ENCODE measurements at places on chromosomes 7 and 10.

DNA sequence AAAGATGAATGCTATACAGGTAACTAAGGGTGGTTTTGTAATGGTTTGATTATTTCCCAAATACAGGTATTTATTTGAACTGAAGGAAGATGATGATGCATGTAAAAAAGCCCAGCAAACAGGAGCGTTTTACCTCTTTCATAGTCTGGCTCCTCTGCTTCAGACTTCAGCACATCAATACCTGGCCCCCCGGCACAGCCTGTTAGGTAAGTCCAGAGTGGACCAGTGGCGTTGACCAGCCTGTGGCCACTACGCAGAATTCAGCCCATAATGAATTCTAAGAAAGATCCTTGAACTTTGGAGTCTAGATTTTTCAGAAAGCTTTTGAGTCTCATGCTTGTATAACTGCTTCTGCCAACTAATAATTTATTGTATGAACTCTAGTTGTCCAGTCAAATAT, 9.7 kb downstream of the NUDT13 start:
- no peak for DNase-seq

DNA sequence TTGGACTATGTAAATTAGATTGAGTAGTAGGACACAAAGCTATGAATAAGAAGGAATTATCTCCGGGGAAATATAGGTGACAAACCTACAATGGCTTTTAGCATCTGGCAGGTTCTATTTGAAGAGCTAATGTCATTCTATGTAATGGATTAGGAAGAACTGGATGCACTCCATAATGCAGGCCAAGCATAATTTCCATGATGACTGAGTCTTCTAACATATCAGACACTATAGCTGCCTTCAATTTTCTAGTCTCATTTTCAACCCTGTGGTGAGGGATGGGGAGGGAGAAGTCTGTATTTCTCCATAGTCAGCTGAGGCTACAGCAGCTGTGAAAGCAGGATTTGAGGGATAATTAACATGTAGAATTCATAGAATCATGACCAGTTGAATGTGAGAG, 390.4 kb upstream of the LRRTM3 start:
- DNase-seq, result no peak

DNA sequence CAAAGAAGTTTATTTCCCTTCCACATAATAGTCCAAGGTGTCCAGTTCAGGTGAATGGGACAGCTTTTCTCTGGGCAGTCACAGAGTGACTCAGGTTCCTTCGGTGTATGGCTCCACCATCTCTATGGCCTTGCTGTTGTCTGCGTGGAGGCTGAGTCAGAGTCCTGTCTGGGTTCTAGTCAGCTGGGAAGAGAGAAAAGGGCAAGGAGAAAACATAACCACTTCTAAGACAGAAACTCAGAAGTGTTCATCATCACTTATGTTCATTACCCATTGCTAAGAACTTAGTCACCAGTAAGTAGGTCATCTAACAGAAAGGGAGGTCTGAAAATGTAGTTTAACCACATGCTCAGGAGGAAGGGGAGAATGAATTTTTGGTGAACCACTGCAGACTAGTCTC, 32.4 kb upstream of the CCDC7 start:
- no peak for DNase-seq

GRCh38 chr10:66622050-66622449, 303.8 kb upstream of the LRRTM3 start:
- no peak for DNase-seq

DNA sequence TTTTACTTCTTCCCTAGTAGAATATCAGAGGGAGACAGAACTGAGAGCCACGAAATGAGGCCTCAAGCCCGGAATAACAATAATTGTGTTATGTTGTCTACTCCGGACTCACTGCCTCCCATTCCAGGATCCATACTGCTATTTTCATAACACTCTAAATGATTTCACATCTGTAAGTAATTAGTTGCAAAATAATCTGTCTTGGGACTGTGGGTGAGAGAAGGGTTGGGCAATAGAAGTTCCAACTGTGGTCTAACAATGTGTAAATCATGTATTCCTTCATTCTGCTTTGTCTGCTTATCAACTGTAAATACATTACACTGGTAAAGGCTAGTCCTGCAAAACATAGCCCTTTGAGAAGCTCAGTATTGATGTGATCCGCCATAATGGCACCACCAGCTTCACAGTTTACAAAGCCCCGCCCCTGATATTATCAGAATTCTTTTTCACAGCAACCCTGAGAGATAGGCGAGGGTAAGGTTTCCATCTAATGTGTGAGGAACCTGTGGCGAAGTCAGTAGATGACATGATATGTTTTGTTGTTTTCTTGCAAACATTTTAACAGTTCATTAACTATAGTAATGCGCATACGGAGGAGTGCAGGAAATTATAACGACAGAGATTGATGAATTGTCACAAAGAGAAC, 265.7 kb upstream of the BMPER start:
- DNase-seq, result no peak

GRCh38 chr10:105611244-105611798, 970.2 kb downstream of the SORCS3 start:
- DNase-seq, result no peak

DNA sequence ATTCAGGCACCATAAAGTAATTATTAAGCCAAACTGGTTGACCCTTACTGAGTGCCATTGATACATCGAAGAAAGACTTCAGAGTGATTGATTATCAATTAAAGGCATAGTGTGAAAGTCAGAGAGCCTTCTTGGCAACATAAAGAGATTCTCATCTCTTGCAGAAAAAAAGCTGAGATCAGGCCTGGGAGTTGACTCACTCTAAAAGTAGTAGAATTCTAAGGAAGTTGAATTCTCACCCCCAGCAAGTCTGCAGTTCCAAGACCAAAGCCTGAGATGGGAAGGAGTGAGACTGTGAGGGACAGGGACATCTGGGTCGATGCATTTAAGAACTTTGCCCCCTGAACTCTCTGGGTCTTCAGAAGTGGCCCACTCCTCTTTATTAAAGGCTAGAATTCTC, 21.6 kb upstream of the ERCC6 start:
- DNase-seq, result no peak

GRCh38 chr7:76282344-76283253, 19.9 kb upstream of the HSPB1 start:
- no peak for DNase-seq

GRCh38 chr10:121599947-121600346, 1.7 kb upstream of the FGFR2 start:
- DNase-seq, result no peak

GRCh38 chr10:124266468-124267230, 152.1 kb downstream of the OAT start:
- DNase-seq, result no peak

DNA sequence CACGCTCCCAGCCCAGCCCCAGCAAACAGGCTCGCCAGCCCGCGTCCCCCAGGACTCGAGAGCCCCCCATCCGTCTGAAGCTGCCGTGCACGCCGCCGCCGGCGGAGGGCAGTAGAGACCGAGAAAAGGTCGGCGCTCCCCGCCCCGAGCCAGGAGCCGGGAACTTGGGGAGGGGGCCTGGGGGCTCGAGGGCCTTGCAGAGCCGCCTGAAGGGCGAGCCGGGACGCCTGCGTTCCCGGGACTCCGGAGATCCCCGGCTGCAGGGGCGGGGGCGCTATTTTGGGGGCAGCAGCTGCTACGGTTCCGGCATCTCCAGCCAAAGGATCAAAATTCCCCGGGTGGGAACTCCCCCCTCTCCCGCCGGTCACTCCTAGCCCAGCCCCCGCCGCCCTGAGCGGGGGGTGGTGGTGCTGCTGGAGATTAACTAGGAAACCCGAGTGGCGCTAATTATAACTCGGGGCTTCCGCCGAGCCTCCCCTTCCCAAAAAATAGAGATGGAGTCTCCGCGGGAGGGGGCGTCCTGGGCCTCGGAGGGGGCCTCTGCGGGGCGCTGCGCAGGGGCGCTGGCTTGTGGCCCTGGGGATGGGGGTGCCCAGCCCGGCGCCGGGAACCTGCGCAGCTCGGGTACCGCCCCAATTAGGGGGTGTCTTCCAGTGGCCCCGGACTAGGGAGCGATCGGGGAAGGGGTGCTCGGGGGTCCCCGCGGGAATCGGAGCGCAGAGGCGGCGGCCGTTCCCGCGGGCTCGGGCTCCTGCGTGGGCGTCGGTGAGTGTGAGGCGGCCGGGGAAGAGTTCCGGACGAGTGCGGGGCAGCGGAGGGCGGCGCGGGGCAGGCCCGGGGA, 608 bp downstream of the ACHE start:
- peak; percentile 15 for DNase-seq

- peak; percentile 63 for DNase-seq
Observed at GRCh38 chr10:59991661-59992060, 85.3 kb upstream of the CCDC6 start.

DNA sequence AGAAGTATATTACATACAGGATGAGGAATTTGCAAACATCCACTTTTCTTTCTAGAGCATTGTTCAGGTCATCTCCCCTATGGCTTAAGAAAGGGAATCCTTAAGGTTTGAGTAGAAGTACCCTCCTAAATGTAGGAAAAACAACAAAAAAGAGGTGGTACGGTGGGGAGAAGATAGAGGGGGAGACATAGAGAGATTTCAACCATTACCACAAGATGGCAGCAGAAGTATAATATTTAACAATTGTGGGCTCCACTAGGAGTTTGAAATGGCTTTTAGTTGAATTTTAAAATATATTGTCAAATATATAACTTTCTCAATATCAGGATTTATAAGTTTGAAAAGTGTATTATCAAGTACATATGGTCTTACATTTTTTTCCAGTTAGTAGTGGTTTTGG, 72.7 kb upstream of the PRKG1 start:
- DNase-seq, result no peak

DNA sequence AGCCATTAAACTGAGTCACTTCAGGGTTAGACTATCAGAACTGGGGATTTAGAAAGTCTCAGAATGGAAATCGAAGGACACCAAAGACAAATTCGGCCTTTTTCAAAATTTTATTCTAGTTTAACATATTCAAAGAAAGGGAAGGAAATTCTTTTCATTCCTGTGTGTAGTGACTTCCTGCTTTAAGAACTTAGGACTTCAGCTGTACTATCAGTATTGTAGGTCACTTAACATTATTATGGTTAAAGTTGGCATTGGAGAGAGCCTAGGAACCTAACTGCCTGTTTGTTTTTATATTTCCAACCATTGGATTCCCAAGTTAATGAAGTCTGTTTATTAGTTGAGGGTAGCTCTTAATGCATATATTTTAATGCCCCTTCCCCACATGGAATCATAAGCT, 63.7 kb downstream of the PTEN start:
- no peak for DNase-seq

GRCh38 chr7:75617634-75618234, 121.0 kb downstream of the HIP1 start:
- no peak for DNase-seq

GRCh38 chr10:62817766-62818425, 1.7 kb upstream of the EGR2 start:
- DNase-seq, result peak; percentile 41

- peak; percentile 98 for DNase-seq
Observed at GRCh38 chr7:25854608-25855497, 297.1 kb upstream of the NFE2L3 start.

DNA sequence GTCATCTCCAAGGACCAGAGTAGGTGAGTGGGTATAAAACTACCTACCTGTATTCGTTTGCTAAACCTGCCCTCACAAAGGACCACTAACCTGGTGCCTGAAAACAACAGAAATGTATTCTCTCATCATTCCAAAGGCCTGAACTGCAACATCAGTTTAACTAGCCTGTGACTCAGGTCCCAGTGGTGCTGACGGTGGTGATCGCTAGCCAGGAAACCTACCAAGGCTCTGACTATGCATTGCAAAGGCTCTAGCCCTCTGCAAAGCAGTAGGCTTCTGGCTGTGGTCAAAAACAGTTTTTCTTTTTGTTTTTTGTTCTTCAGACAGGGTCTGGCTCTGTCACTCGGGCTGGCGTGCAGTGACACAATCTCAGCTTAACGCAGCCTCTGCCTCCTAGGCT, 107.5 kb downstream of the NPTX2 start:
- no peak for DNase-seq

DNA sequence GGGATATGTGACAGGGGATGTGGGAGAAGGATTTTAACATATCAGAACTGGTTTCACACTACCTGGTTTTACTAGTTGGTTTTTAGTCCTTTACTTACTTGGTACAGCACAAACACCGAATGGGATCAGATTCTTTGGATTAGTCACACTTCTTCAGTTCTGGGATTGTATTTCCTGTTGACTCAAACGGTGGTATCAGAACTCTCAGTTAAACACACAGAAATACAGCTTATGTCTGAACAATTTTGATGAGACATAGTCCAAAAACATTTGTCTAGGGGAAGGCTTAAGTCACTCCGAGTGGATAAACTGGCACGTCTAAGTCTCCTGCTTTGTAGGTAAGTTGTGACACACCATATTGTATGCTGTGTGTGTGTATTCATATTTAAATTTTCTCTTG, 480.5 kb downstream of the PHTF2 start:
- no peak for DNase-seq

DNA sequence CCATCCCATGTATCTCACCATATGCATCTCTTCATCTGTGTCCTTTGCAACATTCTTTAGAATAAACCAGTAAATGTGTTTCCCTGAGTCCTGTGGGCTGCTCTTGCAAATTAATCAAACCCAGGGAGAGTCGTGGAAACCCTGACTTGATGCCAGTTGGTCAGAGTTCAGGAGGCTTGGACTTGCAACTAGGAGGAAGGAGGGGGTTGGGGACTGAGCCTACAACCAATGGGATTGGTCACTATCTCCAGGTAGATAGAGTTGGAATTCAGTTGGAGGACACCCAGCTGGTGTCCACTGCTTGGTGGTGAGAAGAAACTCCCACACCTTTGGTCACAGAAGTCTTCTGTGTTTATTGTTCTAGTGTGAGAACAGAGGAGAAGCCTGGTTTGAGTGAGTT, 38.3 kb upstream of the PRKCQ start:
- no peak for DNase-seq

DNA sequence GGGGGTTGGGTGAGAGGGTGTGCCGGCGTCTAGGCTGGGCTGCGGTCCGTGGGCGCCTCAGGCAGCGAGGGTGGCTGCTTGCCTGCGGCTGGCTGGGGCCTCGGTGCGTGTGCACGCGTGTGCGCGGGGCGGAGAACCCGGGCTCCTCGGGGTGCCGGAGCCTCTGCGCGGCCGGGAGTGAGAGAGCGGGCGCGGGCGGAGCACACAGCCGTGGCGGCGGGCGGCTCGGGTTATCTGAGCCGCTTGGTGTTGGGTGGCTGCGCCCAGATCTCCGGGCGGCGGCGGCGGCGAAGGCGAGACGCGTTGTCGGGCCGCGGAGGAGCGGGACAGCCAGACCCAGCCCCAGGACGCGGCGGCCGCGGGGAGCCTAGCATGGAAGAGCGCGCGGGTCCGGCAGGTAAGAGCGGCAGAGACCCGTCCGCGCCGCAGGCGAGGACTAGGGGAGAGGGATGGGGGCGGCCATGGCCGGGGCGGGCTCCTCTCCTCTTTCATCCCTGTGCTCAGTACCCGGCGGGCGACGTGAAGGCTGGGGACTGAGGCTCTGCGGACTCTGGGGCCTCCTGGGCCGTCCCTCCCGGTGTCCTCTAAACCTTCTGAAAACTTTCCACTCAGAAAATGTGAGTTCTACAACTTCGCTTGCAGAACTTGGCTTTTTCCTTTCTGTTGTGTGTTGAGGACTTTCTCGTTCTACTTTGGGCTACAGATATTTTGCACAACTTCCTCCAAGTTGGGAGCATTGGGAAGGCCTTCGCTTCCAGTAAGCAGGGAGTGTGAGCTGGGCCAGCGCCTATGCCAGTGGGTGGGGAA, 9.8 kb upstream of the PAX2 start:
- no peak for DNase-seq

All from NCI-H1105 (cell line).